ENCODE measurements at places on chromosomes 4 and X. TPM values are rescaled to one million over a fixed set of nuclear protein-coding genes. Genes with fewer than 3 reads are reported as not detected.
A peak's percentile ranks its signal among the peaks of the same experiment; 100 is the strongest.

Gene DSPP
- not detected for total RNA-seq

Gene MAGEA12
- not detected for total RNA-seq

Gene KDR
- 0.47 TPM for total RNA-seq

DNA sequence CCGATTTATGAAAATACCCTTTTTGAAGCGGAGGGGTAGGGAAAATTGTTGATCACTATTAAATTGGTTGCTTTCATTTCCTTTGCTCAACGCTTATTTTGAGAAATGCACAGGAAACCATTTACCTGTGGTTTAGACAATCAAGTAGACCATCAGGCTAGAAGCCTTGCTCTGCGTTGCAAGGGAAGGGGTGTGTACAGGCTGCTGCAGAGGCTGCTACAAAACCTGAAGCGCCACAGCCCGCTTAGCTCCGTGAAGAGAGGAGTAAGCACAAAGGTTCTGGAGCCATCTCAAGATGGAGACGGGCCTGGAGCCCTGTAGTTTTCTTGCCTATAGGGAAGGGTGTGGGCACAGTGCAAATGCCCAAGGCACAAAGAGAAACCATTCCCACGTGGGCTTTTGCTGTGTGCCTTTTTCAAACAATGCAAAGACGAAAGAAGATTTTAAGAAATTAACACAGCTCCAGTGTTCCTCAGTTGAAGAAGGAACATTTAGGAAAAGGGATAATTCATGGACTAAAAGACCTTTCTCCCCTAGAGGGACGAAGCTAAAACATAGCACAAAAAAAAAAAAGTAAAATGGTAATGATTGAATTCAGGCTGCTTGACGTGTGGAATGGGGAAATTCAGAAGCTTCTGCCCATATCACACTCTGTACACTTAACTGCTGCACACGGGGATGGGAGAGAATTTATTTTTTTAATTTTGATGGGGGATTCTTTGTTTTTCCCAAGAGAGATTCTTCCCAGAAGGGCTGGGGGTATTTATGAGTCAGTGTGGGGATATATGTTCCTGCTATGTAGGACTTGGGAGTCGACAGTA lies 3.5 kb downstream of the TMSB4X start:
- peaks cover 6% of the 10 kb centered on the region for H3K36me3 ChIP-seq
- H3K27me3 ChIP-seq = no peaks in the 10 kb centered on the region

- no peaks in the 10 kb centered on the region for H3K4me1 ChIP-seq
- H3K36me3 ChIP-seq = no peaks in the 10 kb centered on the region
- peak; percentile 47 for DNase-seq
- H3K27ac ChIP-seq = no peak overlapping the region
- H3K4me3 ChIP-seq = no peak overlapping the region
Measured at GRCh38 chrX:131677655-131678628, 134.1 kb downstream of the OR13H1 start.

DNA sequence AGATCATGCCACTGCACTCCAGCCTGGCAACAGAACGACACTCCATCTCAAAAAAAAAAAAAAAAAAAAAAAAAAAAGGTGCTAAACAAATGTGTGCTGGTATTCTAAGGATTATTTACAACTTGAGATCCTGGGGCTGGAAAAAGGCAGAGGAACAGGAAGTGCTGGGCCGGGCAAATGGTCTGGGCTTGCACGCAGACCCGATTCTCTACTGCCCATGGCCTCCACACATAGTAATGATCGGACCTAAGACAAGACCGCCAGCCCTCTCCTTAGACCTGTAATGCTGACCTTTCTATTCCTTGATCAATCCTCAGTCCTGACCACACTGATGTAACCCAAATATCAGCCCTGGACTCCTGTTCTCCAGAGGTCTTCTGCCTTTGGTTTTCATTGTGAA lies 67.8 kb downstream of the EFNB1 start:
- H3K27me3 ChIP-seq = no peaks in the 10 kb centered on the region
- no peak overlapping the region for H3K4me3 ChIP-seq
- peaks cover 30% of the 10 kb centered on the region for H3K4me1 ChIP-seq
- DNase-seq = no peak
- no peaks in the 10 kb centered on the region for H3K36me3 ChIP-seq
- H3K27ac ChIP-seq = no peak overlapping the region

DNA sequence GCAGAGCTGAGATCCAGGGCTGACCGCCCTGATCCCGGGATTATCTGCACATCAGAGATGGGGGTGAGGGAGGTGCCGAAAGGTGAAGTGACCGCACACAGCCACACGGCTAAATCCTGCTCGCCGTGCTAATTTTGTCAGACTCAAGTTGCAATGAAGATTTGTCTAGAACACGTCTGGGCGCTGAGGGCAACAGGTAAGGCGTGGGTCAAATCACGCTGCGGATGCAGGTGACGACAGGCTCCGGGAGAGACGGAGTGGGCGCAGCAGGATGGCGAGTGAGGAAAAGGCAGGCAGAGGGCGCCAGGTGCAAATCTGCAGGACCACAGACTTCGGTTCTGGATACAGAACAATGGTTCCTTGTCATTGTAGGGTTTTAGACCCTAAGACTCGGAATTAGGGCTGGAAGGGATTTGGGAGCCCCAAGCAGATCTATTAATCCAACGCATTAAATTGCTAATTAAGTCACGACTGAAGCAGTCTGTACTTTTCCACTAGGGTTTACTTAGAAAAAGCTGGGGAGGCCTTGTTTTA lies 1.9 kb upstream of the TBC1D14 start:
- H3K27ac ChIP-seq = no peak overlapping the region
- DNase-seq = no peak
- H3K4me3 ChIP-seq = no peak overlapping the region
- no peaks in the 10 kb centered on the region for H3K27me3 ChIP-seq
- H3K36me3 ChIP-seq = no peaks in the 10 kb centered on the region

GRCh38 chrX:40973619-40974018 lies 111.6 kb upstream of the USP9X start:
- H3K27ac ChIP-seq = no peak overlapping the region
- H3K36me3 ChIP-seq = no peaks in the 10 kb centered on the region
- no peak overlapping the region for H3K4me3 ChIP-seq
- no peaks in the 10 kb centered on the region for H3K4me1 ChIP-seq
- H3K27me3 ChIP-seq = no peaks in the 10 kb centered on the region
- no peak for DNase-seq

GRCh38 chr4:7716010-7716721 lies 223.5 kb downstream of the AFAP1 start:
- no peaks in the 10 kb centered on the region for H3K4me1 ChIP-seq
- peaks cover 7% of the 10 kb centered on the region for H3K27me3 ChIP-seq
- H3K4me3 ChIP-seq = no peak overlapping the region
- H3K27ac ChIP-seq = no peak overlapping the region
- no peak for DNase-seq

DNA sequence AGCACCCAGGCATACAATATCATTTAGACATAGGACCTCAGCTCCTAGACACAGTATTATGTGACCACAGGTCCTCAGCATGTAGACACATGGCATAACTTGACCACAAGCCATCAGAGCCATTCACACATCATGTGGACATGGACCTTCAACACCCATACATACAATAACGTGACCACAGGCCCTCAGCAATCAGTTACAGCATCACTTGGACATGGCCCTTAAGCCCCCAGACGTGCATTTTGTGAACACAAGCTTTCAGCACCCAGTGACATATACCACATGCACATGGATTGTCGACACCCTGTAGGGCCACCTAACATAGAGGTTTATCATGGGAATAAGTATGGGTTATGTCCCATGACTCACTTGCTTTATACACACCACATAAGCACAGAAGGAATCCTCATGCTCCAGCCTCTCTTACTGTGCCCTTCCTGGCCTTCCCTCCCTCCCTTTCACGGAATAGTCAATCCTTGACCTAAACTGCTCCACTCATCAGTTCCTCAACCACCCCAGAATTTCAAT lies 1.9 kb downstream of the TSPYL2 start:
- peak overlapping the region; percentile 73 for H3K4me3 ChIP-seq
- no peak for DNase-seq
- peaks cover 14% of the 10 kb centered on the region for H3K4me1 ChIP-seq
- peaks cover 29% of the 10 kb centered on the region for H3K36me3 ChIP-seq

DNA sequence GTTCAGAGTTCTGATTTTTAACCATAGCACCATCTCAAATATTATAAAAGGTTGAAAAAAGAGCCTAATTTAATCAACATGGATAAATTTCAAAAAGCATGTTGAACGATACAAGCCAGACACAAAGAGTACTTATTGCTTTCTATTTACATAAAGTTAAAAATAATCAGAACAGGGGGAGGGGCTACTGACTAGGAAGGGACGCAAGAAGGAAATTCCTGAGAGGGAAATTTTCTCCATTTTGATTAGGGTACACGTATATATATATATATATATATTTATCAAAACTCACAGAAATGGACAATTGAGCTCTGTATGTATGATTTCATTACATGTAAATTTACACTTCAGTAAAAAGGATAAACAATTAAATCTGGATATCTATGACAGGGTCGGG lies 482 bp upstream of the MBTPS2 start:
- H3K4me3 ChIP-seq = peak overlapping the region; percentile 66
- peak overlapping the region; percentile 79 for H3K27ac ChIP-seq
- peak; percentile 28 for DNase-seq

- no peak overlapping the region for H3K4me3 ChIP-seq
- no peak for DNase-seq
- H3K27ac ChIP-seq = no peak overlapping the region
- H3K4me1 ChIP-seq = no peaks in the 10 kb centered on the region
- no peaks in the 10 kb centered on the region for H3K27me3 ChIP-seq
- no peaks in the 10 kb centered on the region for H3K36me3 ChIP-seq
Measured at GRCh38 chr4:142721187-142721586, 124.9 kb downstream of the INPP4B start.
